GM04503 (cell line): ENCODE measurements at places on chromosomes 1 and 21.

GRCh38 chr1:46062651-46063319 is 69.6 kb downstream of the PIK3R3 start:
- DNase-seq: no peak

DNA sequence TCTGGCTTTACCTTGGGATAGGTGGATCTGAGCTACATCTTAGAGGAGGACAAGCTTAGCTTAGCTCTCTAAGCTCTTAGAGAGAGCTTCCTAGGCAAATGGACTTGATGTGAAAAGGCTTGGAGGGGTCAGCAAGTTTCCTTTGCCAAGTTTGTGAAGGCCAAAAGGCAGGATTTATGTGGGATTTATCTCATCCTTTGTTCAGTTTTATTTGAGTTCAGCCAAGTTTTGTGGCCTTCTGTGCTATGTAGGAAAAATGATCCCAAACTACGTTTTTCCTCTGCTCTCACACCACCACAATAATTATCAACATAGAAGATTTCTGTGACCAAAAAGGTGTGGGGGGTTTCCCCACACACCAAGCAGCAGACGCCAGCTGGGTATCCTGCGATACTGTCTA is 26.0 kb upstream of the RNF11 start:
- DNase-seq: no peak

DNA sequence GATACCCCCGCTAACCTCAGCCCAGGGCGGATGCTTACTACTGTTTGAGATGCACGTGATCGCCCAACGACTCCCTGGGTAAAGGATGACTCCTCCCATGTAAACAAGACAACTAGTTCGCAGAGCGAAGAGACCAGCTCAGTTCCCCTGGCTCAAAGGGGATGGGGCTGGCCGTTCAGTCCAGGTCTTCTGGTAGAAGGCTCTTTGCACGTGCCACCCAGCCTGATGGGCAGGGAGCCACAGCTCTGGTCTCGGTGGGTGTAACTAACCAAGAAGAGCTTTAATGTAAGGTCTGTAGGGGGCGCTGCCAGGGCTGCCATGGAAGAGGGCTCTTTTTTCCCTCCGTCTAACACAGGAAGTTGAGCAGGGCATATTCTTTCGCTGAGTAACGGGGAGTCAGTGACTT is 49.4 kb upstream of the PARP1 start:
- no peak for DNase-seq

DNA sequence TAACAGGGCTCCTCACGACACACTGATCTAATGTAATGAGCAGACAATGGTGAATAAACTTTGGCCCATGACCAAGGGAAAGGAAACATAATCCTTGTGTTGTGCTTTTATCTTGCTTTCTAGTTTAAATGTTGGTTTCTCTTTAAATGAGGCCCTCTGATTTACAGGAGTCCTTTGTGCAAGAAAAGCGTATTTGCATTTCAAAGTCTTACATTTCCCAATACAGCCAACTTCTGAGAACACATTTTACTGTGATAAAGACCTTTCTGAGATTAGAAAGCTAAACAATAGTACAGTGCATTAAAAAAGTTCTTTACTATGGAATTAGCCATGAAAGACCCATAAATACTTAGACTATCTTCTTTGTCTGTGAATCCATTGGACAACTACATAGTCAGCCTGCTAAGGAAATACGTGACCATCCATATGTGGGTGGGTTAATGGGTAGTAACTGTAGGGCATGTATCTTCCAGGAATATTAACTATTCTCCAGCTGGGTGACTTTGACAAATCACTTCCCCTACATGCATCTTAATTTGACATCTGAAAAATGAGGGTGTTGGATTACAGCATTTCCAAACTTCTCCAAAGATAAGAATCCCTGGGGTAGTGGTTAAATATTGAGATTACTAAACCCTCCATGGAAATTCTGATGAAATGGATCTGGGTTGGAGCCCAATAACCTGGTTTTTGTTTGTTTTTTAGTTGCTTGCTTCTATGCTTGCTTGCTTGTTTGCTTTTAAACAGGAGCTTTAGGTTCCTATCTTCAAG is 50.3 kb upstream of the USP1 start:
- no peak for DNase-seq

DNA sequence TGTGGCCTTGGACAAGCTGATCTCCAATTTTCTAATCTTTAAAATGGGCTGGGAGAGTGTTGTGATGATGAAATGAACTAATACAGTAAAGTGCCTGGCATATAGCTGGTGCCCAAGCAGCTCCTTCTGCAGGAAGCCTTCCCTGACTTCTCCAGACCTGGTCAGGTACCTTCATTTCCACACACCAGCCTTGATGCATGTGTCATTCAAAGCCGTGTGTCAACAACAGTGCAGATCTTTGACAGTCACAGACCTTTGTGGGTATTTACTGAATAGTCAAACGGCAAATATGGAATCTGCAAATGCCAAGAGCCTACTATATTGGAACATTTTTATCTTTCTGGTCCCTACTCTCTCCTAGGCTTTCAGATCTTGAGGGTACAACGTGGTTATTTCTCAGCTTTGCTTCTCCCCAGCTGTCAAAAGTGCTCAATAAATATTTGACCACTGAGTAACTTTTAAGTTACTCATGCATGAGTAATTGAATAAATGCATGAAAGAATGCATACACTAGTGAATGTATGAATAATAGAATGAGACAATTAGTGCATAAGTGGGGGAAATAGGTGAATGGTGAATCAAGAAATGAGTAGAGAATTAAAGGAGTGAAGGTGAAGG is 75.4 kb downstream of the MDM4 start:
- peak; percentile 37 for DNase-seq

DNA sequence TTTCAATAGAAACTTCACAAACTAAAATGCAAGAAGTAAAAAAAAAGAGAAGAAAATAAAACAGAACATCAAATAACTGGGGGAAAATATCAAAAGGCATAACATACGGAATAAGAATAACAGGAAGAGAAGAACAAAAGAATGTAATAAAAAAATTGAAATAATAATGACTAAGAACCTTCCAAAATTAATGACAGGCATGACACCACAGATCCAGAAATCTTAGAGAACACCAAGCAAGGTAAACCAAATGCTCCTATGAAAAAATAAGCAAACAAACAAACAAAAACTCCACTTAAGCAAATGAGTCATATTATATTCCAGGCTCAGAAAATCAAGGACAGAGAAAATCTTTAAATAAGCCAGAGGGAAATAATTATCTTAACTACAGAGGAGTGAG is 8.7 kb downstream of the OR10J1 start:
- DNase-seq: no peak

GRCh38 chr1:78475888-78476610 is 14.7 kb upstream of the PTGFR start:
- DNase-seq: no peak

- no peak for DNase-seq
These were observed 24.4 kb upstream of the HUNK start for GRCh38 chr21:31848326-31848985.

DNA sequence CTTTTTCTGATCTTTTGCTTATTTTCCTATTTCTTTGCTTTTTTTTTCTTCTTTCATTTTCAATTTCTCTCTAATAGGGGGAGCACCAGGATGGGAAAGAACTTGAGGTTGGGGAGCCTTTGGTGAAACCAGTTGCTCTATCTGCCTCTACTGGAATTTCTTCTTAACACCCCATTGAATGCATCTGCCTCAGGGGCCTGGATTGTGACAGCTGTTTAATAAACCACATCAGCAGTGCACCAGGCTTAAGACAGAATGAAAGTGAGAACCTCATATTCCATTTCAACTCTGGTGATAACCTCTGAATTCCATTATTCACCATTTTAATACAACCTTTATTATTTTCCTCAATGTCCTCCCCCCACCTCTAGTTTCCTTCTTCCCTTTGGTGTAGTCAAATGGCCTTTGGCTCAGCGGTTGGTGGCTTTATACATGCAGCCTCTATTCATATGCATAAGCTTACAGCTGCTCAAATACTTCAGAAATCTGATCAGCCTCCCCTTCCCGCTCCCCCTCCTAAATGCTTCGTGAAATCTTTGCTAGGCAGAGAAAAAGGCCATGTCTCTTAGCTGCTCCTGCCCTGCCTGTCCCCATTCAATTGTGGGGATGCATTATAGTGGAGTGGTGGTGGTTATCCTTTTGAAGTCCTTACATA is 537.3 kb upstream of the PLXNA2 start:
- DNase-seq: no peak

GRCh38 chr21:30962013-30962412 is 76.3 kb downstream of the KRTAP19-8 start:
- no peak for DNase-seq

- DNase-seq: no peak
These were observed 47.0 kb downstream of the TSNAX start for GRCh38 chr1:231575472-231575871.
